EH (cell line): ENCODE measurements at places on chromosomes 1 and 21.

DNA sequence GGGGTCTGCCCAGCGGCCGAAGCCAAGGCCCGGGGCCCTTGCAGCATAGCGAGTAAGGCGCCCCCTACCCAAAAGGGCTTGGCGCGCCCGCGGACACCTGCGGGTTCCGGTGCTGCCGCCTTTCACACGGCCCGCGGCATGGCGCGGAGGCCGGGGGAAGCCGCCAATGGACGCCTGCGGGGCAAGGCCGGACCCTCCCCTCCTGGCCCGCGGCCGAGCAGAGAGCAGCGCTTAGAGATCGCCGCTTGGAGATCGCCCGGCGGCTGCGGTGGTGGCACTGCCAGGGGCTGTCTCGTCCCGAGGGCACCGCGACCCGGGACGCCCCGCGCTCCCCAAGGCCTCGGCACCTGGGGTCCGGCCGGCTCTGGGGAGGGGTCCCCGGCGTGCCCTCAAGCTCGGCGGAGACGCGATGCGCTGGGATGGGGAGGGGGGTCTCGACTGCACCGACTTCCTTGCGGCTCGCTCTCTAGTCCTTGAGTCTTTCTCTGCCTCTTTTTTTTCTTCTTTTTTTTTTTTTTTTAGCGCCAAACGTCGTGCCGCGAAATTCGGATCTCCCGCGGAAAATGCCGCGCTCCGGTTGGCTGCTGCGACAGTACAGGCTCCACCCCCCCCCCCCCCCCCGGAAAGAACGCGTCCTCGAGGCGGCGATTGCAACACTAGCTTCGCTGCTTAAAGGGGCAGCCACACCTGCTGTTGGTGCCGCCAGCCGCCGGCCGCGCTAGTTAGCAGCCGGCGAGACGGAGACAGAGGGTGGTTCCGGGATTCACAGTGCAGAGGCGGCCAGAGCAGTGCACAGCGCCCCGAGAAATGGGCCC, at the start of gene E2F2:
TSS of gene E2F2 (minus strand) at position 487 of the 815 bp plus-strand sequence. CDS start at position 47, 440 bp downstream.
- DNase-seq: peak; percentile 89

DNA sequence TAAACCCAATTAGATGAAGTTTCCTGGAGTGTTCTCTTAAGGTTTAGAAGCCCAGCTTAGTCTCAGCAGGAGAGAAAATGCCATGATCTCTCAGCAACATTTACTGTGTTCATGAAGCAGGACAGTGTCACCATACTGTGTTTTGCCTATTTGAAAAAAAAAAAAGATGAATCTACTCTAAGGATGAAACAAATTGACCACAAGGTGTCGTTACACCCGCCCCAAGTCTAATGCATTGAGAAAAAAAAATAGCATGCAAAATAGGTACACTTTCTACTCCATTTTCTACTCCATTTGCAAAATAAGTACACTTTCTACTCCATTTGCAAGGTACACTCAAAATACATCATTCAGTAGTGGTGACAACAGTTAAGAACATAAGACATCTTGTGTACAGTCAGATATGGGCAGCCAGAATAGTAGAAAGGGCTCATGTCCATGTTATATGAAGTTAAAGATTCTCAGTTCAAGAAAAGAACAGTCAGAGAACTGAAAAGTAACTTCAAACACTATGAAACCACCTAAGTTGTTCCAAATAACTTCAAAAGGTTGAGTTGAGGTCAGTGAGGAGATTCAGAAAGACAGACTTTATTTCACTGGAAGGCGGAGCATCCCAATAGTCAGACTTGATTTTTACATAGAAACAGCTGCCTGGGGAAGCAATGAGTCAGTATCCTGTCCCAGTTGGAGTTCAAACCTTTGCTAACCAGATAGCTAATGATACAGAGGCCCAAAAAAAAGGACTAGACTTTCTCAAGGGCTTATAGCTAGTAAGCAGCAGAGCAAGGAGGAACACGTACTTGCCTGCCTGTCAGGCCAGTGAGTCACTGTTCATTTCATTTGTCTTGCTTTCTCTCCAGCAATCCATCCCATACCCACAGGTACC, 13.3 kb downstream of the PLPPR5 start:
- DNase-seq: peak; percentile 72

DNA sequence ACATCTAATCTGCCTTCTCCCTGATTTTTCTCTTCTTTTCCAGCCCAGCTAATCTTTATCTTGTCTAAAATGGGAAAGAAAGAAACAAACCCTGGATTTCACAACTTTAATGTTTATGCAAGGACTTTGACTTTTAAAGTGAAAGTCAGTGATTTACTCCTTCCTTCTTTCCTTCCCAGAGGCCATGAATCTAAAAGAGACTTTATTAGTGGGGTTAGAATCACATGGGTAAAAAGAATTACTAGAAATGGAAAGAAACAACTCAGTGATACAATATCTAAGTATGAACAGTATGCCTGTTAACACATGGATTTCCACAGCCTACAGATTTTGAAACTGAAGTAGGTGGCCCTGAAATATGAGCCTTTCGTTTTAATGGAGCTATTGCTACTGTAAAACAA, 59.8 kb upstream of the KCNK2 start:
- peak; percentile 87 for DNase-seq

GRCh38 chr1:207918581-207918980, 7.7 kb upstream of the CD34 start:
- DNase-seq: no peak

GRCh38 chr1:218556016-218556415, 210.9 kb downstream of the TGFB2 start:
- DNase-seq: no peak

DNA sequence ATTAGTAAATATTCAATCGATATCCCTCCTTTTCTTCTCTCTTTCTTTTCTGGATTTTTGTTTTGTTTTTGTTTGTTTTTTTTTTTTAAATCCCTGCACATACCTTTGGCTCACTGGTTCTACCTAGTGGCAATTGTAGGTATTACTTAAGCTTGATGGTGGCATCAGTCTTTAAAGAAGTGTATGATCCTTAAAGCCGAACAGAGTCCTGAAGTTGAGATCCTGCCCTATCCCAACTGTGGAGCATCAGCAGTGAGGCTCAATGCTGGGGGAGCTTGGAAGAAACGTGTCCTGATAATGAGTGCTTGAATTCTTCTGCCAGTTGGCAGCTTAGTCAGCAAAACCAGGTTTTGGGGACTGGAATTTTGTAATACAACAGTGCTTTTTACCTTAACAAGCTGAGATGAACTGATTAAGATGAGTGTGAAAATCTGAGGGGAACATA, 60.8 kb downstream of the FASLG start:
- DNase-seq: peak; percentile 58

DNA sequence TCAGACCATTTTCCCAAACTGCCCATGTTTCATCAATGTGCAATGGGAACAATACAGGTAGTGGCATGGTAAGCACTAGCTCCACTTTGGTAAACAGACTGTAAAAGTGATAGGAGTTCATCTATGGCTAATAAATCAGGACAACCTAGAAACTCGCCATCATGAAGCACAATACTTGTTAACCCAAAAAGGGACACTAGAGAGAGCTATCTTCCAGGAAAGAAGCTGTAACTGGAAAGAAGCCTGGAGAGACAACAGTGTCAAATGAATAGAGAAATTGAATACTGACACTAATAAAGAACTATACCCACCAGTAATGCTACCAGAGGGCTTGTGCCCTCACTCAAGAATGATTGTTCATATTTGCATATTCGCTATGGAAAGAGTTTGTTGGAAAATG, 164.7 kb upstream of the RGS18 start:
- no peak for DNase-seq

- DNase-seq: peak; percentile 80
Observed at GRCh38 chr1:145845514-145846161, at the start of gene NUDT17. Gene NUDT17 (plus strand): TSS chr1:145845630. CDS start chr1:145845641, 11 bp downstream.

DNA sequence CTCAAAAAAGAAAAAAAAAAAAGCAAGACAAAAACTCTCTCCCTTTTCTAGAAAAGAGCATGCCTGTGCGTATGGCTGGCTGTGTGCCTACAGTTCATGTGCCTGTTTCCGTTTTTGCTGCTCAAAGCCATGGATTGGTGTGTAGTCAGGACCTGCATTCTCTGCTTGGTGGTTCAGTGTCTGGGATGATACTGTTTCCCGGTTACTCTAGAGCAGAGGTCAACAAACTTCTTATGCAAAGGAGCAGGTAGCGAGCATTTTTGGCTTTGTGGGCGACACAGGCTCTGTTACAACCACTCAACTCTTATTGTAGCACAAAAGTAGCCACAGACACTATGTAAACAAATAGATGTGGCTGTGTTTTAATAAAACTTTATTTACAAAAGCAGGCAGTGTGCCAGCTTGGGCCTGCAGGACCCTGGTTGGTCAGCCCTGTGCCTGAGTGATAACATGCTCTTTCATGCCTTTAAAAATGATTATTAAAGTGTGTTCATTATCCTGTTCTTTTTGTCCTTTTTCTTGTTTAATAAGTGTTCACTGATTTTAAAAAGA, 524.2 kb downstream of the KIF26B start:
- no peak for DNase-seq

DNA sequence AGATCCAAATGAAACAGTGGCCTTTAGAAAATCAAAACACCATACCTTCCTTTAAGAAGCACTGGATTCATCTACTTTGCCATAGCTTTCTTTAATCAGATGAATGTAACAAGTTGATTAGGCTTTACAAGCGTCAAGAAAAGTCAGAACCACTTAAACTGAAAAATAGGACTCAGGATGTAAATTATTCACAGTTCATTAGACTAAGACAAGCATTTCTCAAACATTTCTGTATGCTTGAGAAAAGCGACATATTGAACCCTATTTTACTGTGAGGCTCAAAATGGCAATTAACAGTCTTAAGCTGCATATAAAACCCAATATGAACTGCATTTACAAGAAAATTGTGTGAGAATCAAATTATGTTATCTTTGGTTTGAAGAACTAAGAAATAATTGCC, 256.7 kb upstream of the SNX7 start:
- no peak for DNase-seq

- peak; percentile 96 for DNase-seq
Observed at GRCh38 chr1:174159252-174160108, at the start of gene RABGAP1L. Gene RABGAP1L (plus strand): TSS chr1:174159520.

GRCh38 chr1:246784621-246785493, 60.6 kb downstream of the SCCPDH start:
- DNase-seq: peak; percentile 69

DNA sequence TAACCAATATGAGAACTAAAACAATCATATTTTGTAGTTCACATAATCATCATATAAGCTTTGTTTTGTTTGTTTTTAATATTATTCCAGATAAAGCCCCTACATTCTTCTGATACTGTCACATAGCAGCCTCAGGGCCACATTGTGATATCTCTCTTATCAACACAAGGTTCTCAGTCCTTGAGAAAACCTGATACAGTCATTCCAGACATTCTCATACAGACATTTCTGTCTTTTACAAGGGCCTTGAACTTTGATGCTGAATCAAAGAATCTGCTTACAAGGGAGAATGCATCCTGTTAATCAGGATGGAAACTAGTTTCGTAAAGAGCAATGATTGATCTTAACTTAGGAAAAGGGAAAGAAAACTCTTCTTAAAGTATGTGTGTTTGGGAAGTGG, 12.7 kb upstream of the VCAM1 start:
- peak; percentile 37 for DNase-seq

GRCh38 chr1:186974774-186975181, 146.0 kb downstream of the PLA2G4A start:
- peak; percentile 97 for DNase-seq

- peak; percentile 56 for DNase-seq
Observed at GRCh38 chr1:9529190-9529589, 10.1 kb upstream of the SLC25A33 start.

DNA sequence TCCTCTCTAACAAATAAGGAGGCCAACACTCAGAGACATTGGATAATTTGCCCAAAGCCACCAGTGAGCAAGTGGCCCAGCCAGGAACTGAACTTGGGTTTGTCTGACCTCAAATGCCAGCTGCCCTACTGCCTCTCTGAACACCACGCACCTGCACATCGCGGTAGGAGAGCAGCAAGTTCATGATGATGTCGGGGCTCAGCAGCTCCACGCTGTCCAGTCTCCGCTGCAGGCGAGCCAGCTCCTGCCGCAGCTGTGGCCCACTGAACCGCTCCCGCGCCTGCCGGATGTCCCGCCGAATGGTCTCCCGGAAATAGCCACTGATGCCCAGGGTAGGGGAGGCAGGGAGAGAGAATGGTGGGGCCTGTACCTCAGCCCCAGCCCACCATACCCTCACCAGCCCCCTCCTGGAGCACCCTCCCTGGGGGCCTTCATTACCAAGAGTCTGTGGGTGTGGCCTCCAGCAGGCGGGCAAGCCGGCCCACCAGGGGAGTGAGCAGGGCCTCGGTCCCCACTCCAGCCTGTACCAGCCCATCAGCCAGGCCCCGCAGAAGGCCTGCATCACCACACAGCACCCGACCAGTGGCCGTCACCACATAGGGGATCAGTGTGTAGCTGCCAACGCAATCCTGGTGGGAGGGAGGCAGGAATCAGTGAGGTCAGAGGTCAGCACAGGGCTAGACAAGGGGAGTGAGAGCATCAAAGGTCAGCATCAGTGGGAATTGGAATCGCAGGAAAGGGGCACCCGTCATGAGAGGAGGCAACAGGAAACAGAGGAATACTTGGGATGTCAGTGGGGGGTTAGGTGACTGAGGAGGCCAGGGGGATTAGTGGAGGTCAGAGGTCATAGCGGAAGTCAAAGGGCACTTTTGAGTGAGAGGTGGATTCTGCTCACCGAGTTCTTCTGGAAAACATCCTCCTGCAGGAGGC, 2.7 kb downstream of the MAP3K6 start:
- no peak for DNase-seq

- no peak for DNase-seq
Observed at GRCh38 chr1:231324660-231325059, 13.0 kb downstream of the EXOC8 start.

DNA sequence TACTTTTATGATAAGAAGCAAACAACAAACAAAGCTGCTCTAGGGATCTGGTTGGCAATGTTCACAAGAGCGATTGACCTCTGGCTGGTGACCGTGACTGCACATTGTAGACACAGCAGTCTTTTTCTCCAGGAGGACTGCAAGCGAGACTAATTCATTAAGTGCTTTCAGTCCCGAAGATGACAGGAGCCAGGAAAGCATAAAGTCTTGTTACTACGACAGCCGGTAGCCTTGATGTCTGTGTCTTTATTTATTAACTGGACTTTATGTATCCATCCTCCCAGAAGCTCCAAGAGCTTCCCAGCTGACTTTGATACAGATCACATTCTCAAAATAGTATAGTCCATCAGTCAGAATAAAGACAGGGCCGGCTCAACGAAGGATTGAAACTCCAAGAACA, 18.2 kb downstream of the FAM163A start:
- no peak for DNase-seq

DNA sequence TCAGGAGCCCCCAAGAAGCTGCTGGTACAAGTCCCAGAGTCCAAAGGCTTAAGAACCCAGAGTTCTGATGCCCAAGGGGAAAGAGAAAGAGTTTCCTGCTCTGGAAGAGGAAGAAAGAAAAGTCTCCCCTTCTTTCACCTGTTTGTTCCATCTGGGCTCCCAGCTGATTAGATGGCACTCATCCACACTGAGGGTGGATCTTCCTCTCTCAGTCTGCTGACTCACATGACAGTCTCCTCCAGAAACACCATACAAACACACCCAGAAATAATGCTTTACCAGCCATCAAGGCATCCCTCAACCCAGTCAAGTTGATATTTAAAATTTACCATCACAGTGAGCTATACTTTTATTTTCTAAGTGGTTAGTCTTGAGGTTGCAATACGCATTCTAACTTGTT, 257.9 kb downstream of the PAPPA2 start:
- DNase-seq: no peak
